ENCODE measurements at places on chromosomes 2 and 18.

GRCh38 chr2:106825161-106825560 is 60.8 kb downstream of the ST6GAL2 start:
- DNase-seq: no peak

DNA sequence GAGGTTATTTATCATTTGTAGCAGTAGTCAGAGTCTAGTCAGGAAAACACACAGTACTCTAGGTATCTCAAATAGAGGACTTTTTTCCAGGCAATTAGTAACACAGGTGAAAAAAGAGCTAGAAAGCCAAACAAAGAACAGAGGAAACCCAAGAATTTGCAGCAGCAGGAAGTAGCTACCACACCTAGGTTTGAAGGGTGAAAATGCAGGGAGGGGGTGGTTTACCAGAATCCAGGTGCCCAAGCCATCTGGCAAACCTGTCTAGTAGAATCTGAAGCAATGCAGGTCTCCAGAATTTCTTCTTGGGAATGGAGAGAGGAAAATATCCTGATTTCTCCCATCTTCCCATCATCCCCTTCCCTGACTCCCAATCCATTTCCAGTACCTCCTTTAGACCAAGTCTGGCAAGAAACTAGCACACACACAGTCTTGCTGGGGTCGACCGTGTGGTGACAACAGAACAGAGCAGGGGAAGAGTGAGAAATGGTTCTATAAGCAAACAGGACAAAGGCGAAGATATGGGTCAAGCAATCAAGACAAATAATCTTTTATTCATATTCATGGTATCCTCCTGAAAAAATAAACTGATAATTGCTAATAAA is 231.9 kb upstream of the MMADHC start:
- DNase-seq: no peak

GRCh38 chr2:86598966-86599365 is 24.7 kb downstream of the RNF103 start:
- no peak for DNase-seq

- no peak for DNase-seq
Observed at GRCh38 chr2:203909974-203910373, 26.6 kb upstream of the ICOS start.

DNA sequence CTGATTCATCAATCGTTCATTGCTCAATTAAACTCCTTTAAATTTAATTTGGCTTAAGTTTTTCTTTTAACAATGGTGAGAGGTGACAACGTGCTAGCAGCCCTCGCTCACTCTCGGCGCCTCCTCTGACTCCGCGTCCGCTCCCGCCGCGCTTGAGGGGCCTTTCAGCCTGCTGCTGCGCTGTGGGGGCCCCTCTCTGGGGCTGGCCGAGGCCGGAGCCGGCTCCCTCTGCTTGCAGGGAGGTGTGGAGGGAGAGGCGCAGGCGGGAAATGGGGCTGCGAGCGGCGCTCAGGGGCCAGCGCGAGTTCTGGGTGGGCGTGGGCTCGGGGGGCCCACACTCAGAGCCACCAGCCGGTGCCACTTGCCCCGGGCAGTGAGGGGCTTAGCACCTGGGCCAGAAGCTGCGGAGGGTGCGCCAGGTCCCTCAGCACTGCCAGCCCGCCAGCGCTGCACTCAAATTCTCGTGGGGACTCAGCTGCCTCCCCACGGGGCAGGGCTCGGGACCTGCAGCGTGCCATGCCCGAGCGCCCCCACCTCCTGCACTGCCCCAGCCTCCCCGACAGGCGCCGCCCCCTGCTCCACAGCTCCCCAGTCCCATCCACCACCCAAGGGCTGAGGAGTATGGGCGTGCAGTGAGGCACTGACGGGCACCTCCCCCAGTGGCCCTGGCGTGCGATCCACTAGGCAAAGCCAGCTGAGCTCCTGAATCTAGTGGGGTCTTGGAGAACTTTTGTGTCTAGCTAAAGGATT is 19.6 kb downstream of the ANKMY1 start:
- DNase-seq: no peak

DNA sequence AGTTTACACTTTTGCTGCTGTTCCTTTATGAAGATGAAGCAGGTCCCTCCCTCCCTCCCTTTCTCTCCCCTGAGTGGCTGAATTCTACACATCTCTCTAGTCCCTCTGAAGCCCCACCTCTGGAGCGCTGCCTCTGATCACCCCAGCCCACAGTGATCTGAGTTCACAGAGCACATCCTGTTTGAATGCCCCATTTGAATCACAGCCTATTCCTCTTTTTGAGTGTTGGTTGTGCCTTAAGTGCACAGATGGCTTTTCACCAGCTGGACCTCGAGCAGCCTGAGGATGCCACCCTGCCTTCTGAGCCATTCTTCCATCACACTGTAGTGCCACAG is 87.1 kb downstream of the ITGB1BP1 start:
- DNase-seq: no peak

- DNase-seq: no peak
Observed at GRCh38 chr18:52605345-52605744, 265.3 kb downstream of the DCC start.

GRCh38 chr2:173652767-173653431 is 298.2 kb downstream of the CDCA7 start:
- peak; percentile 85 for DNase-seq

GRCh38 chr2:13474538-13474937 is 757.8 kb downstream of the TRIB2 start:
- DNase-seq: no peak

GRCh38 chr18:52090005-52090404 is 250.0 kb upstream of the DCC start:
- DNase-seq: no peak

DNA sequence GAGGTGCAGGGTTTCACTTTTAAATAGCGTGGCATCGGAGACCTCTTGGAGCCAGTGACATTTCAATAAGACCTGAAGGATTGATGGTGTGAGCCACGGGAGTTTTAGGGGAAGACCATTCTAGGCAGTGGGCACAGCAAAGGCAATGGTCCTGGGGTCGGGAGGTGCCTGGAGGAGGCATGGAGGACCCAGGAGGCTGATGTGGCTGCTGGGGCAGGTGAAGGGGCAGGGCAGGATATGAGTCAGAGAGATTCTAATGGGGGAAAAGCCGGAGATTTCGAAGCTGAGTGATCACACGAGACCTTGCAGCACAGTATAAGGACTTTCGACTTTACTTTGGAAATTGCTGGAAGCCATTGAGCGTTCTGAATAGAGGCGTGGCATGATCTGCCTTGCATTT is 79.6 kb upstream of the KCNE4 start:
- DNase-seq: no peak

- DNase-seq: no peak
Observed at GRCh38 chr2:23590241-23590869, 205.4 kb downstream of the KLHL29 start.

GRCh38 chr2:149627111-149627801 is 39.7 kb upstream of the MMADHC start:
- no peak for DNase-seq

- DNase-seq: no peak
Observed at GRCh38 chr2:126449677-126450076, 206.3 kb upstream of the GYPC start.

GRCh38 chr2:70089220-70089982 is 2.1 kb downstream of the PCBP1 start:
- no peak for DNase-seq

- no peak for DNase-seq
Observed at GRCh38 chr2:29323961-29324360, 208.7 kb downstream of the CLIP4 start.

DNA sequence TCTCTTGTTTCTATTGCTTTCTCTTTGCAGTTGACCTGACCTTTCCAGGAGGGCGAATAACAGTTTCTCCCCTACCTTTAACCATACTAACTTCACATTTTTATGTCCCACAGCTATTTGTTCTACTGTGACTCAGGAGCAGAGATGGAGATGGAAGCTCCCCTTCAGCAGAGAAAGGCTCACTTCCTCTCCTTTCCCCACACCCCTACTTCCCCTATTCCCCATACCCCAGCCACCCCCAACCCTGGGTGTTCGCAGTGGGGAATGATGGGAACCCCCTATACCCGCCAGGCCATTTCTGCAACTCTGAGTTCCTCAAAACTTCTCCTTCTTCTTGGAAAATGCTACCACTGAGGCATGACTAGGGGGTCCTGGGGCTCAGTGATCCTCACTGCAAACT is 285.4 kb upstream of the MGAT5 start:
- no peak for DNase-seq

DNA sequence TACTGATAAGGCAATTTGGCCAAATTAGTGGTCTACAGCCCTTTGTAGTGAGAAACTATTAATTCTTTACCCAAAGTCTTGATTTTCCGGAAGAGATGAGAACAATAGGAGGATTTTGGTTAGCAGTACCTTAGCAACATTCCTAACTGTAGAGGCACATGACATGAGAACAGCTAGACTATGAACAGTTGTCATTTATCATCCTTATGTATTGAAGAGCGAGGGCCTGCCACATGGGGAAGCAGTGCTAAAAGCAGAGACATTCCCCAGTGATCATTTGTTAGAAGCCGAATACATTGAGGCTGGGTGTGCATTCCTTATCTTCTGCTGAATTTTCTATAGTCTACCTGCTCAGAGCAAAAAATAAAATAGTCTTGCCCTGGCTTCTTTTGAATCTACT is 65.2 kb downstream of the RBBP8 start:
- no peak for DNase-seq

DNA sequence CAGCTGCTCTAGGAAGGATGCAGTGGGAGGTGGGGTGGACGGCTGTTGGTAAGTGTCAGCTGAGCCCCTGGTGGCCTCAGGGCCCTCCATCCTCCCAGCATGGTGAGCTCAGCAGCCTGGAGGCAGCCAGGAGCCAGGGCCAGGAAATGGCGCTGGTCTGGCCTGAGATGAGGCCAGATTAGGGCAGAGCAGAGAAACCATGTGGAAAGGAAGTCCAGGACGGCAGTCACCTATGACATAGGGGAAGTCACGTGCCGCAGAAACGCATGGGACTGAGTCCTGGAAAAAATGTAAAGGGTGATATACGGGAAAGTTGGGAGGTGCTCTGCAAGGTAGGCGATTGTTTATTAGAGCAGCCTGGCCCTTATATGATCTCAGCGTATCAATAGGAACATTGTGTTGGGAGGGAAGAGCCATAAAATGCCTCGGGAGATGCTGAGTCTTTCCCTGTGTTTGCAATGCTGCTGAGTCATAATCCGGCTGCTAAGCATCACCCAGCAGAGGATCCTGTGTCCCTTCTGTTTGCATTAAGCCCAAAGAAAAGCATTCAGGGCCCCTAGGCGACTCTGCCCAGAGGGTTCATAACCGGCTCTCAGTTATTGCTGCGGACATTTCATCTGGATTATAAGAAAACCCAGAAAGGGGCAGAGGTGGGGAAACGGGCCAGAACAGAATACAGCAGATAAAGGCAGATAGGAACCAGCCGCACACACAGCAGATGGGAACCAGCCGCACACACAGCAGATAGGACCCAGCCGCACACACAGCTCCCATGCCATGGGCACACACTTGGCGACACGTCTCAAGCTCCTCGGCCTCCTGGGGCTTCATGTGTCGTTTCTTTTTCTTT is 30.3 kb upstream of the B3GNT7 start:
- peak; percentile 82 for DNase-seq

- no peak for DNase-seq
Observed at GRCh38 chr2:232315049-232315922, 63.3 kb upstream of the ALPP start.
